Fibroblast of skin of scalp (primary cell): ENCODE measurements at places on chromosomes 1 and 21.

DNA sequence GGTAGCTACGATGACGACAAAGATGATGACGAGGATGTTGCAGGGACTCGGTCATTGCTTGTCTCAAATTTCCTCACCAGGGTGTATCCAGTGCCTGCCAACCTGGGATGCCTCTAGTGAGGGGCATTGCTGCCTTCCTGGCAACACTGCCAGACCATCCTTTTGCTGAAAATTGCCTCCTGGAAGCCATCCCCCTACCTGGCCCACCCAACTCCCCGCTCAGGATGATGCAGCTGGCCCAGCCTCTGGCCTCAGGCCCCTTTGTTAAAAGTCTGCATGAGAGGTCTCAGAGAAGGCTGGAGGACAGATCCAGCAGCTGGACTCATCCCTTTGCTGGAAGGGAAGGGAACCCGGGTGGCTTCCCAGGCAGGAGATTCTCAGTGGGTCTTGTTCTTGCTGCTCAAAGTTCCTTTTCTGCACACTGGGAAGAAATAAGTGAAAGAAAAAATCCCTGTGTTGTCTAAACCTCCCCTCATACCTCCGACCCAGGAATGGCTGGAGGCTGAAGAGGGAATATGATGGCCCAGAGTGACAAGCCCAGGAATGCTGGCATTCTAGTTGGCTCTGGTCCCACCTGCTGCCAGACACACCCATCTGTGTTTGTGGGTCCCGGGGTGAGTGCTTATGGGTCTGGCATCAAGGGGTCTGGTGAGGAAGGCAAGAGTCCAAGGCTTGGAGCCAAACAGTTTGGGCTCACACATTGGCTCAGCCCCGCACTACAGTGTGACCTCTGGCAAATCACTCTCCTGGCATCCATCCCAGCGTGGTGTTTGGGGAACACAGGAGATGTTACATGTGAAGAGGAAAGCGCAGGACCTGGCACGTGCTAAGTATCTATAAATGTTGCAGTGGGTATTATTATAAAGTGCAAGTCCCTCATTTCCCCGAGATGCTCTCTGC lies 6.7 kb upstream of the FNDC5 start:
- no peak for DNase-seq

DNA sequence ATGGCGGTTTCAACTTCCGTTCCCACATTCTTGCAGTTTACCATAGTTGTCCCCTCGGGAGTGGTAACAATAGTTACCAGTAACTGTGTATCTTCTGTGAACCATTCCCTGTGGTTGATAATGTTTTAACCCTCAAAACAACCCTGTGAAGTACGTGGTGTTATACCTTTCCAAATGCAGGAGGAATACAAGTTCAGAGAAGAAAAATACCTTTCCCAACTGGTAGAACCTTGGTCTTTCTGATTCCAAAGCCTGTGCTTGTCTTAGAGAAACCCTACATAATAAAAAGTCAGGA lies 789 bp downstream of the BTF3L4 start:
- peak; percentile 56 for DNase-seq

- DNase-seq = no peak
Measured at GRCh38 chr1:2547210-2548067, 8.7 kb upstream of the TNFRSF14 start.

- DNase-seq = no peak
Measured at GRCh38 chr1:14728516-14728915, 130.0 kb downstream of the KAZN start.

- no peak for DNase-seq
Measured at GRCh38 chr1:59071876-59072582, 224.9 kb upstream of the FGGY start.

- no peak for DNase-seq
Measured at GRCh38 chr1:172581273-172581672, 48.3 kb downstream of the SUCO start.

DNA sequence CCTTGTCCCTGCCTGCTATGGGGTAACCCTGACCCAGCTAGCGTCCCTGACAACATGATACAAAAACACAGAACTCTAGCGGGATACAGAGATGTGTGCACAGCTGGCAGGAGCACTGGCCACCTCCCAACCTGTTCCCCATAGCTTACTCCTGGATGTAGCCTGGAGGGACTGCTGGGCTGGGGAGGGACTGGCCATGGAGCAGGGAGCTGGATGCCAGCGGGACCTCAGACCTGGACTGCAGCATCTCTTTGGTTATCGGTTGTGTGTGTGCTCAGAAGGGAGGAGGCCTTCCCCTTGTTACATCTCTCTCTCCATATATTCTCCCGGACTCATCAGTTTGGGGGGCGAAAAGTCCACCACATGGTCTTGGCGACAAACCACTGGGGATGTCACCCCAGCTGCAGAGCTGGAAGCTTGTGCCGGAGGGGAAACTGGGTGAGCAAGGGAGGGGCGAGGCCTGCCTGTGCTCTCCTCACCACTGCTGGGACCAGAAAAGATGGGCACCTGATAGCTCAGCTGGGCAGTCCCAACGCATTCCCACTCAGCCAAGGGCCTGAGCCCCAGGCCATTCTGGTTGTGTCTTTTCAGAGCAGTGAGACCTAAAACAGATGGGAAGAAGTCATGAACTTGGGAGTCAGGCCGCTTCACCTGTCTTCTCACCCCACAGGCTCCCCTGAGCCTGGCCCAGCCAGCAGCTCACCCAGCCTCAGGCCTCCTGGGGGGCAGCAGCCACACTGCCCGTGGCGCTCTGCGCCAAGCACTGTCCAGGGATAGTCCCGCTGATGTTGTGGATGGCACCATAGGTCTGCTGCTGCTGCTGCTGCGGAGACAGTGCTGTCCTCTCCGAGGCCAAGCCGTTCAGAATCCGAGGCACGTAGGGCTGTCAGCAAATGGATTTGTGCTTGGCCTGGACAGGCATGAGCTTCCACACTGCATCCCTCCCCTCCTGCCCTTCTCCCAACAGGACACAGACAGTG lies 35.6 kb downstream of the TMEM63A start:
- no peak for DNase-seq

- DNase-seq = no peak
Measured at GRCh38 chr1:63824451-63824850, 50.6 kb downstream of the ROR1 start.

GRCh38 chr1:208183977-208184911 lies 59.9 kb downstream of the PLXNA2 start:
- peak; percentile 88 for DNase-seq

- no peak for DNase-seq
Measured at GRCh38 chr1:14112613-14113012, 412.6 kb downstream of the PRDM2 start.

GRCh38 chr1:88502886-88503285 lies 181.2 kb upstream of the PKN2 start:
- DNase-seq = no peak

DNA sequence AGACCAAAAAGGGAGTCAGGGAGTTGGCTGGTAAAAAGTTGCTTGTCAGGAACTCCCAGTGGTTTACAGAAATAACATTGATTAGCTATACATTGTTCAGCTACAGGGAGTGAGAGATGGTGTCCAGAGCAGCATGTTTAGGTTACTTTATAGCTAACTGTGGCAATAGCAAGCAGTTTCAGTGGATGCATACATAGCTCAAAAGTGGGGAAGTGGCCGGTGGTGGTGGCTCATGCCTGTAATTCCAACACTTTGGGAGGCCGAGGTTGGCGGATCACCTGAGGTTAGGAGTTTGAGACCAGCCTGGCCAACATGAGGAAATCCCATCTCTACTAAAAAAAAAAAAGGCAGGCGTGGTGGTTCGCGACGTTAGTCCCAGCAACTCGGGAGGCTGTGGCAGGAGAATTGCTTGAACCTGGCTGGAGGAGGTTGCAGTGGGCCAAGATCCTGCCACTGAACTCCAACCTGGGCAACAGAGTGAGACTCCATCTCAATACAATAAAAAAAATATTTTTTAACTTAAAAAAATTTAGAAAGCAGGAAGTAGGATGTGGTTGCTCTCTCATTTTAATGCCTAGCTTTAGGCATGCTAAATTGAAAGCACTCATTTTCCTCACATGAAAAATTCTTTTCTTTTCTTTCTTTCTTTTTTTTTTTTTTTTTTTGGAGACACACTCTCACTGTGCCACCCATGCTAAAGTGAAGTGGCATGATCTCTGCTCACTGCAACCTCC lies 109.7 kb downstream of the PPIAL4G start:
- DNase-seq = no peak

GRCh38 chr1:32702599-32703478 lies at the start of gene SYNC:
Gene SYNC (minus strand): TSS chr1:32702770. CDS start chr1:32702660, 110 bp downstream.
- DNase-seq = peak; percentile 97

DNA sequence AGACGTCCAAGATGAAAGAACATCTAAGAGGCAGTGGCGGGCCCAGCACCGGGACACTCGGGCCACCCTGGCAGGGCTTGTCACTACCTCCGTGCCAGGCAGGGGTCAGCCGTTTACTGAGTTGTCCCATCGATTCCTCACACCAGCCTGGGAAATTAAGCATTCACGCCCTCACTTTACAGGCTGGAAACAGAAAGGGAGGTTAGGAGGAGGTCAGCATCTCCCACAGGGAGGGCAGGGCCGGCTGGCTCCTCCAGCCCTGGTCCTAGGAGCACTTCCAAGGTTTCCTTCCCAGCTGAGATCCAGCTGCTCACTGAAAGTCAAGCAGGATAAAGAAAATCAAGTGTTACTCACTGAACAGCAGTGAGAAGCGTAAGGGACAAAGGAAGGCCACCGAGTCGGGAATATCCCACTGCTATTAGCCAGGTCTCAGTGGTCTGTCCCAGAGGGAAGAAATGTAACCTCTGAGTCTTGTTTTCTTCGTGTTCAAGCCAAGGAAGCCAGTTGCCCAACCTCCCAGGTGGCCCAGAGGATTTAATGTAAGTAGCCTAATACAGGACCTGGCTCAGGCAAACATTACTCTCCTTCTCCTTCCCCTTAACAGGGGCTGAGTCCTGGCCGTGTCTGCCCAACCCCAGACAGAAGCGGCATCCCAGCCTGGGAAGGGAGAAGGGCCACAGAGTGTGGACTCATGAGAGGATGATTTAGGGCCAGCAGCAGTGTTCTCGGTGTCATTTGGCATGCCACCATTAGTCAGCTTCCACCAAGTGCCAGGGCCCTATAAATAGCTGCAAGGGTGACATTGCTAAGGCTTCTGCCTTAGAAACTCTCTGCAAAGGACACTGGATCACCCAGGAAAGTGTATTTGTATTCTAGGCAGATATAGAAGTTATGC lies 203.1 kb upstream of the GALNT2 start:
- no peak for DNase-seq

DNA sequence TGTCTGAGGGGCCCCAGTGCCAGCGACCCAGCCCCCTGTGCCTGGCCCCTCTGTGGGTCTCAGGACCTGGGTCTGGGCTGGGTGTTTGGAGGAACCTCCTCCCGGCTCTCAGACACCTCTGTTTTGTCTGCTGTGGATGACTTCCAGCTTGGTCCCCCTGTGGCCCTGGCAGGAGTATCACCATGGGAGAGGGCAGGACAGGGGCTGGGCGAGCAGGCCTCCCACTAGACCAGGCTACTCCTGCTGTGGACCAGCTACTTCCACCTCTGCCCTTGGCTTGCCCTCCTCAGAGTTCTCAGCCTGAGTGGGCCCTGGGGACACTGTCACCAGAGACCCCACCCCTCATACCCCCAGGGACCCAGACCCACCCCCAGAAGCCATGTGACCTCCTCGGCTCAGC lies 21.8 kb downstream of the PLCH2 start:
- no peak for DNase-seq

DNA sequence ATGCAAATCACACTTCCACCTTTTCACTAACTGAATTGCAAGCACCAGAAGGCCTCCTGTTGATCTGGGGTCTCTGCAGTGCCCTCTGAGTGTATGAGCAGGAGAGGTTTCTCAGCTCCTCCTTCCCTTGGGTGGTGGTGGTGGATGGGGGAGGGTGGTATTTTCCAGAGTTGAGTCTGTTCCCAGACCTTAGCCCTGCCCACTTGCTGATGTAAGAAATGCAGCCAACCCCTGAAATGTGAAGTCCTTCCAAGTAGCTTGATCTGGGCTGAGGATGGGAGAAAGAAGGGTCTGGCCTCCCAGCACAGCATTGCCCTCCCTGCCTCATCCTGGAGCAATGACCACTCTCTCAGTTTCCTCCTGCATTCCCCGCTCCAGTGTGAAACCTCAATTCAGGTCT lies 6.3 kb upstream of the FOXD2 start:
- peak; percentile 85 for DNase-seq

DNA sequence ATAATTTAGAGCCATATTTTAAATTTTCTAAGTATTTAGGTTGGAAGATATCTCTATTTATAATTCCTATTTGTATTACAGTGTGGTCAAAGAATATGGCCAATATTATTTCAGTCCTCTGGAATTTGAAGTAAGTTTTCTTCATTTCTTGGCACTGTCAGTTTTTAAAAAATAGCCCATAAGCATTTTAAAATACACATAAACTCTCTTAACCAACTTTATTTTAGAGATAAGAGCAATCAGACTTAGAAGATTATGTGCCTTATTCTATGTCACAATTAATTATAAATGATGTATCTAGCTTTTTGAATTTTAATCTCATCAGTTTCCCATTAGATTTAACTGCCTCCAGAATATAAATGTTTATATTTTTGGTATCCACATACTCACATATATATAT lies 130.8 kb downstream of the USP25 start:
- DNase-seq = no peak

GRCh38 chr21:37071561-37072273 lies 1.2 kb downstream of the PIGP start:
- peak; percentile 66 for DNase-seq

- DNase-seq = no peak
Measured at GRCh38 chr1:32647308-32648134, 2.8 kb downstream of the ZBTB8OS start.

DNA sequence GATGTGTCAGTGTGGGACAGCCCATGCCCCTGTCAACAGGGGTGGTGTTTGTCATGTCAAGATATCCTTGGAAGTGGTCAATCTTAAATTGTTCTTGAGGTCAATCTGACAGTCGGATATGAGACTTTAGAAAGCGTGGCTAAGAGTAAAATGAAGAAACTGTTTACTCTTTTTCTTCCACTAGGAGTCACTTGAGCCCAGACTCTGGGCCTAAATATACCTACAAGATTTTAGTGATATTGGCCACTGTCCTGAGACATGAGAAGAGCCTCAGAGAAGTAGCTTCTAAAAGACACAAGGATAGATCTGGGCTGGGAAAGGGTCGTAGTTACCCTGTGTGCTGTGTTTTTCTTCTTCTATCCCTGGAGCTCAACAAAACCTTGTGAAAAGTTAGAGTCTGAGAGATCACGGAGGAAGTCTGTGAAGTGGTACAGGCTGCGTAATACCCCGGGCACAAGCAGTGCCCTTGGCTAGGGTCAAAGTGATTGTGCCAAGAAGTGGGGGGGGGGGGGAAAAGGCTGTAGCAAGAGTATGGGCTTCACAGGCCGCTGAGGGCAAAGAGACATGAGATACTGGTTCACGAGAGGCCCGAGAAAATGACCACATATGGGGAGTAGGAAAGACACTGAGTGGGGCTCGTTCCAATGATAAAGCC lies 355.2 kb upstream of the GREM2 start:
- peak; percentile 20 for DNase-seq

DNA sequence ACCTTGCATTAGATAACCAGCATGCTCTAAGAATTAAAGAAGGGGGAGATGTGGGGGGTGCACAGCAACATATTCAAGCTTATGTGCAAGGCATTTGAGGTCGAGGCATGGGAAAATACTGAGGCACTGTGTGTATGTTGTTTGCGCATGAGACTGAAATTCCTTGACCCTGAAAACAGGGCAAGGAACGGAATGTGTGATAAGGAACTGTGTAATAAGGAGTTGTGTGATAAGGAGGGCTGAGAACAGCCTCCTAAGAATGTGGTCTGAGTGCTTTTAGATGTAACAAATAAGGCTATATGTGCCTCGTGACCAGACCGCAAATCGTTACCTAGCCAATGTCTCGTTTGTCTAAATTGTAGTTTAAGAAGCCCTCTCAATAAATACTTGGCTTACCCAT lies 26.5 kb upstream of the ITLN1 start:
- DNase-seq = no peak
